ENCODE measurements at places on chromosomes 7 and 10. TPM values are rescaled to one million over a fixed set of nuclear protein-coding genes. Genes with fewer than 3 reads are reported as not detected.

Gene ETV1
- polyA plus RNA-seq = 21.3 TPM

Gene AKR1D1
- 0.10 TPM for polyA plus RNA-seq

Gene ZDHHC4
- polyA plus RNA-seq = 50.2 TPM

Gene SUN3
- polyA plus RNA-seq = not detected

Gene LLCFC1
- 0.47 TPM for polyA plus RNA-seq

DNA sequence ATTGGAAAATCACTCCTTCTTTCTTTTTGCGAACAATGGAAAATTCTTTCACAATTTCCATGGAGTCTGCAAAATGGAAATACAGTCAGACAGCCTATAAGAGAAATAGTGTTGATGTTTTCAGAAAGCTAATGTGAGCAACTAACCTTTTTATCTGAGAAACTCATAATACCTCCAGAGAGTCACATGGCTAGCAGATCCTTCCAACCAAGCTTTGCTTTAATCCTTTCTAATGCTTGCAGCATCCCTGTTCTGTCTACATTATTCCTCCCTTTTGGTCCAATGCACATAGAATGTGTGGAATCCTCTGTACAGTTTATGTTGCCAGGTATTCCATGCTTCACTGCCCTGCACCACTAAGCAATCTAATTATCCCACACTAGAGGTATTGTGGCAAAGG, 717.5 kb upstream of the LRRN3 start:
- no peak for DNase-seq

DNA sequence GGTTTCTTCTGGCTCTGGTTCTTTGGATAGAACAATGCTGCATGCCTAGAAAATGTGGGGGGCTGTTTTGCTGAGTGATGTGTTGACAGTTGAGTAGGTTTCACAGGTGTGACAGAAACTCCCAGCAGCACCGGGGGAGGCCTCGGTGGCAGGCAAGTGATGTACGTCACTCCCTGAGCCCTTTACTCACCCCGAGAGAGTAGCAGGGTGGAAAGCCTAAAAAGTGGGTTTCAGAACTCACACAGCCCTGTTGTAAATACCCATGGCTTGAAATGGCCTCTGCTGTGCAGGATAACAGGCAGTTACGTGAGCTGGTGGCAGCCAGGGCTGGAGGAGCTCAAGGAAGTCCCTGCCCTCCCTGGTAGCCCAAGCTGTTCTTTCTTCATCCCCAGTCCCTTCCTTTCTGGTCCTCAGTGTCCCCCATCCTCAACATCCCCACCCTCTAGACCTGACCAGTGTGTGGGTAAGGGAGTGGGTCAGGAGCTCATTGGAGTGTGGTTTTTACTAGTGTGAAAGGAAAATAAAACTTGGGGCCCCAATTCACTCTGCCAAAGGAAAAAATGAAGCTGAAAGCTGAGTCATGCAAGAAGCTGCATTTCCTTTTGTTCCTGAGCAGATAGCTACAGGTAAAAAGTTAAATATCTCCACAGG, 258.1 kb downstream of the STK31 start:
- no peak for DNase-seq

DNA sequence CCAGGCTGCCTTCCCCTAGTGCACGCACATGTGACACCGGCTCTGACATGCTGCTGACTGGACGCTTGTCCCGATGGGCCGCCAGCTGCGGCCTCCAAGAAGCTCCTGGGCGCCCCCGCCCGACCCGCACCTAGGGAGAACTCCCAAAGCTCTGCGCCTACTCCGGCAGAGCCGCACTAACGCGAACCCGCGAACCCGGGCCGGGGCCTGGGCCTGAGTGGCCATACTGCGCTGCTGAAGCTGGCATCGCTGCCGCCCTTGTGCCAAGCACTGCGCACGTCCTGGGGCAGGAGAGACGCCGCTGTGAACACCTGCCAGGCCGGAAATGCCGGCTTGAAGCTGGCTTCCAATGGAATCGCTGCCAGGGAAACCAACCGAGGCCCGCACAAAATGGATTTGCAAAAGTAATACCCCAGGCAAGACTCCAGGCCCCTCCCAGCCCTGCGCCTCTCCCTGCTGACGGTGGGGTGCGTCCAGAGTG, 85.1 kb downstream of the WASHC2A start:
- DNase-seq = no peak

GRCh38 chr10:70343312-70343711, 39.1 kb downstream of the LRRC20 start:
- DNase-seq = no peak

DNA sequence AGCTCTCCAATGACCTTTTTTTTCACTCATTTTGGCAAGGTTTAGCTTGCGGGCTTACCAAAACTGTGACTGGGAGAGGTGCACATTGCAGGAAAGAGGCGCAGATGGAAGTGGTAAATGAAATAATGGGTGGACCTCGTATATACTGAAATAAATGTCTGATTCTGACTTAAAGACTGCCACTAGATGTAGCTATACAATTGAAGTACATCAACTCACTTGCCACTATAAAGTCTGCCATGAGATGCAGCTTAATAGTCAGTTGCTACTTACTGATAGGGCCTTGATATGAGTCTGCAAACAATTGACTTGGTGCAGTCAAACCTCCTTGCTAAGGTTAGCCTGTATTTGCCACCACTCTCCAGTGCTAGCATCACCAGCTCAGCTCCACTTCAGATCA, 525.9 kb upstream of the MBL2 start:
- no peak for DNase-seq

DNA sequence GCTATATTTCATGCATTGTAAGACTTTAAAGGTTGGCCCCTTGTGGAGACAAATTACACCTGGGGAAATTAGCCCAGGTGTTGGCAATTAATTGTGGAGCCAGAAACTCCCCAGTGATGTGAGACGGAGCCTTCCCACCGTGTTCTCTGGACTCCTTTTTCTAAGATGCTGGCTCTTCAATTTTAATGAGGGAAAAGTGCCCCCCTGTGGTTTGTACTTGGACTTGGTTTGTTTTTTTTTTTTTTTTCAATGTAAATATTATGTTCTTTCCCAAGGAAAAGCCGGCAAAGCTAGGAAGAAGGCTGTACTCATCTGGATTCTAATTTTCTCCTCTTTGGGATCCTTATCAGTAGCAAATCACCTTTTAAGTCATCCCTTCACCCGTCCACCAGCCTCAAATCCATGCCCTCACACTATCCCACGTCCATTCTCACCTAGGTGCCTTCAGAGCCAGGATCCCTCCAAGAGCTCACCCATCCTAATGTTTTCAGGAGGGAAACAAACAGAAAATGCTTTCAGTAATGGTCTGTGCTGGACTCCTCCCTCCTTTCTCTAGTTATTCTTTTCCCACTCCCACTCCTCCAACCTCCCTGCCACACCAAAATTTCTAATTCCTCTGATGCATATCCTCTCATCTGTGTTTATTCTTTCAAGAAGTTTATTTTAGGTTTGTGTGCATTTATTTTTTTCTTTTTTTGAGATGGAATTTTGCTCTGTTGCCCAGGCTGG, 20.4 kb upstream of the ST8SIA6 start:
- DNase-seq = no peak

GRCh38 chr7:17434841-17435692, 136.6 kb downstream of the AHR start:
- no peak for DNase-seq

GRCh38 chr10:26650406-26650805, 47.1 kb upstream of the PDSS1 start:
- no peak for DNase-seq

GRCh38 chr10:118501637-118502440, 93.6 kb downstream of the PRLHR start:
- DNase-seq = no peak

DNA sequence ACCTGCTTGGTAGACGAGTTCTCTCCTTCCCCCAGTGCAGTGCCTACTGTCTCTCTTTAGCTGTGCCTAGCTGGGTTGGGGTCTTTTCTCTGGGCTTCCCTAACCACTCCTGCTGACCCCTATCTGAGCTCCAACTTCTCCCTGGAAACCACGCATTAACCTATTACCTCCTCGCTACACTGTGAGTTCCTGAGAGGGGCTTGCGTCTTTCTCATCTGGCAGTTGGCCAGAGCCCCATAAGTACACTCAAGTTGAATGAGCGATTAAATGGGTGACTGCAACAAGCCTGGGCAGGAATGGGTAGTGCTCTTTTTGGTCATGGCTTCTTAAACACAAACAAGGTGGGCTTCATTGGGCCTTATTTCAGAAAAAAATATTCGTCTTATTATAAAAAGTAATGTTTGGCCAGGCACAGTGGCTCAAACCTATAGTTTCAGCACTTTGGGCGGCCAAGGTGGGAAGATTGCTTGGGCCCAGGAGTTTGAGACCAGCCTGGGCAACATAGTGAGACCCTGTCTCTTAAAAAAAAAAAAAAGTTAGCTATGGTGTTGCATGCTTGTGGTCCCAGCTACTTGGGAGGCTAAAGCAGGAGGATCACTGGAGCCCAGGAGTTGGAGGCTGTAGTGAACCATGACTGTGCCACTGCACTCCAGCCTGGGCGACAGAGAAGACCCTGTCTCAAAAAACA, 41.4 kb downstream of the SYPL1 start:
- DNase-seq = no peak

DNA sequence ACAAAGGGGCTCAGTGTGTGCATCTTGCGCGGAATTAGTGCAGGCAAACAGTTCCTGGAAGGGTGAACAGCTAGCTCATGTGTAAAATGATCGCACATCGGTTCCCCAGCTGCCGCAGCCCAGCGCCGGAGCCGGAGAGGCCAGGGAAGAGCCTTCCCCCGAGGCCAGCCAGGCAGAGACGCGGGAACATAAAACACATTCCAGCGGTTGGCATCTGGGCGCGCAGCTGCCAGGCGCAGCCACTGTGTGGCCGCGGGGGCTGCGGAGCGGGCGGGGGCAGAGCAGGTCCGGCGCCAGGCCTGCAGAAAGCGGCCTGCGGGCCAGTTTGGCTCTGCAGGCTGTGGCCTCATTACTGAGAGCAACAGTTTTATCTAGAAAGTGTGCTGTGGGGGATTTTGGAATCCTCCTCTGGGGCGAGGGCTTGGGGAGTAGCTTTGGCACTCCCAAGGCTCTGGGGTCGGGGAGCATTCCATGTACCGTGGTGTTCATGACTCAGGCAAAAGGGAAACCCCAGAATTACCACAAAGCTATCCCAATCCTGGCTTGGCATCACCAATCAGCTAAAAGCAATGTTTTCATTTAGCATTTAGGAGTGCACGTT, 74.3 kb downstream of the SAMD9 start:
- DNase-seq = peak; percentile 59

DNA sequence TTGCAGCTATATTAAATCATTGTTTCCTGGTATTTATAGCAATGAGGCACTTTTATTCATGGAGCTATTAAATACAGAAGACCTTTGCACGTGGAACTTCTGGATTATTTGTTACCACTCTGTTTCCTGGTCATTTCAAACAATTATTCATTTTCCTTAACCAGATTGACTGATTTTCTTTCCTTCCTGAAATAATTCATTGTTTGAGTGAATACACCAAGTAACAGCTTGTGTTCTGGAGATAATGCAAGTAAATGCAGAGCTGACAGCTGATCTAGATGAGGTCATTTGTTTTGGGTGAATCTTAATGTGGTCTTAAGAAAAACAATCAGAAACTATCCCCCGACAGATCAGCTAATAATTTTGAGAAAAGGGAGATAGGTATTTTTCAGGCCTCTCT, 497.7 kb downstream of the KIF20B start:
- no peak for DNase-seq

GRCh38 chr7:159154243-159154642, 9.6 kb upstream of the VIPR2 start:
- no peak for DNase-seq

All from muscle of arm (tissue), 14 donors.